ENCODE measurements at places on chromosomes 2 and 18.
A peak's percentile ranks its signal among the peaks of the same experiment; 100 is the strongest.

- DNase-seq = no peak
Measured at GRCh38 chr18:33821503-33821902, 243.5 kb downstream of the ASXL3 start.

GRCh38 chr2:58157754-58158153 is 83.4 kb downstream of the FANCL start:
- no peak for DNase-seq

GRCh38 chr18:64037812-64038414 is 68.0 kb downstream of the SERPINB8 start:
- DNase-seq = peak; percentile 68

GRCh38 chr2:172969609-172970008 is 106.0 kb upstream of the MAP3K20 start:
- no peak for DNase-seq

GRCh38 chr18:76505614-76506013 is 10.6 kb upstream of the ZNF516 start:
- DNase-seq = no peak

- DNase-seq = no peak
Measured at GRCh38 chr2:185456517-185456916, 282.1 kb upstream of the FSIP2 start.

DNA sequence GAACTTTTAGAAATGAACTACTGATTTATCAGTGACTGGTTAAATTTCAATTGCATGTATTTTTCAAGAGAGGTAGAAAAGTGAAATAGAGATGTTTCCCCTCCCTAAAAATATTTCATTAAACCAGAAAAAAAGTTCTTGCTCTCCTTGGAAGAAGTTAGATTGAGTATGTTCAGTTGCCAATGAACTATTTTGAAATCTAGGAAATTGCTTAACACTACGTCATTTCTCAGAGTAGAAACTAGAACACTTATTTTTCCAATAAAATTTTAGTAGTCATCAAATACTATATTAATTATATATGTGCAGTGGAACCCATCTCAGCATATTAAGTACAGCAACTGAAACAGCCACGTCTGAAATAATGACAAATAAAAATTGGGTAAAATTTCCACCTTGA is 51.8 kb upstream of the STAT1 start:
- no peak for DNase-seq

GRCh38 chr2:33372940-33373553 is 103.4 kb upstream of the RASGRP3 start:
- no peak for DNase-seq

GRCh38 chr2:237154884-237155851 is 69.5 kb downstream of the COPS8 start:
- no peak for DNase-seq
